Suppressor macrophage treated with lipopolysaccharide for 4 hours (primary cell): ENCODE measurements at places on chromosomes 1 and 21.
A peak's percentile ranks its signal among the peaks of the same experiment; 100 is the strongest.

DNA sequence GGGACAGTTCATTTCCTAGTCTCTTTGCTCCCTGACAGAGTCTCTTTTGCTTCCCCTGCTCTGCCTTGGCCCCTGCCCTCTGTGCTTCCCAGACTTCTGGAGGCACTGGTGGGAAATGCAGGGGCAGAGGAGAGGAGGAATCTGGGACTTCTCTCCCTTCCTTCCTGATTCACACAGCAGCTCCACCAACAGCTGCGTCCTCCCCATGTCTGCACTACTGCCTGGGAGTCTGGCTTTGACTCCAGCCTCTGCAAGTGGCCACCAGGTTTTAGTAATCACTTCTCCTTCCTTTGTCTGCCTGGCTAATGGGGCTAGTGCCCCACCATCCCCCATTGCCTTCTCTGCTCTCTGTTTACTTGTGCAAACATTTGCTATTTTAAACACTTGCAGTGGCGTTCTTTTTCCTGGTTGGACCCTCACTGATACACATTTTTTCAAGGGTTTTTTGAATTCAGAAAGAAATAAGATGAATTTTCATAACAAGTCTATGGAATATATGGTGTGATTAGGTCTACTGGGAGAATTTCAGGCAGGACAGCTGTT is 21.9 kb downstream of the FASLG start:
- DNase-seq = no peak

GRCh38 chr1:37537378-37537777 is 16.7 kb downstream of the SNIP1 start:
- no peak for DNase-seq

- no peak for DNase-seq
These were observed 45.9 kb downstream of the PIK3R3 start for GRCh38 chr1:46086576-46086975.

DNA sequence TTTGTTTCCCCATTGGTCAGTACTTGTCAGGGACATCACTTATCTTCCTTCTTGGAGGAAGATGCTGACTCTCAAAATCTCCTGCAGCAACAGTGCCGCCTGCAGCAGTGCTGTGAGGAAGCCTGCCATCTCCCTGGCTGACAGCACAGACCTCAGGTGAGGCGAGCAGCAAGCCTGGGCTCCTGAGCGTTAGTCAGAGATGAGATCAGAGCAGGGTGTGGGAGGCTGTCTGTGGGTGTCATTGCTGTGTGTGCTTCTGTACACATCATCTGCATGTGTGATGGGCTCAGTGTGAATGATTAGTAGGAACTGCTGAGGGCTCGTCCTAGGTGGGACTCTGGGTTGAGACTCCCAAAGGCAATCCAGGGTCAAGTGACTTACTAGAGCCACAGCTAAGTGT is 6.1 kb downstream of the STRIP1 start:
- peak; percentile 35 for DNase-seq

- peak; percentile 91 for DNase-seq
These were observed 7.4 kb upstream of the S100A10 start for GRCh38 chr1:152000964-152001630.

DNA sequence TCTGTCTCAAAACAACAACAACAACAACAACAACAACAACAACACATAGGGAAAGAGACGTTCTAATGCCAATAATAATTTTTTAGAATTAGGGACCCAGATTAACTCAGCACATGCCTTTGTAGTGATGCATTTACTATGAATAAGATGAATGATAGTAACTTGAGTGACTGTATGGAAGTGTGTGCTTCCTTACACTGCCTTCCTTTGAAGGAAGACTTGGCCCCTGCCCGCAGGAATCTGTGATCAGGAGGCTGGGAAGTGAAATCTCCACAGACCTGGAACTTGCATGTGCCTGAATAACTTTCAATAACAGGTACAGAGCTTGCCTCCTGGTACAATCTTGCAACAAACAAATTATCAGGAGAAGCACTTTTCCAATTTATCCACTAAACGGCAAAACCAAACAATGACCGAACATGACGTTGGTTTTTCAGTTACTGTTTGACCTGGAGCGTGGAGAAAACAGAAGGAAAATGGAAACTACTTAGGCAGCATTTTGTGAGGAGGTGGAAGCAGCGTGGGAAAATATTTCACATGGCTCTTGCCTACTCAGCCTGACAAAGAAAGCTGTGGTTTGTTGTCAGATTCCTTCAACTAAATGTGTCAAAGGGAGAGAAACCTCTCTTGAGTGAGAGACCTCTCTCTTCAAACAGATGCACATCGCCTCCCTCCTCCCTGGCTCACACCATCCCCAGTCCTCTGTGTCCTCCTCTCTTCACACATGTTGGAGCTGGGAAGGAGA is 10.1 kb upstream of the ABCA4 start:
- no peak for DNase-seq

DNA sequence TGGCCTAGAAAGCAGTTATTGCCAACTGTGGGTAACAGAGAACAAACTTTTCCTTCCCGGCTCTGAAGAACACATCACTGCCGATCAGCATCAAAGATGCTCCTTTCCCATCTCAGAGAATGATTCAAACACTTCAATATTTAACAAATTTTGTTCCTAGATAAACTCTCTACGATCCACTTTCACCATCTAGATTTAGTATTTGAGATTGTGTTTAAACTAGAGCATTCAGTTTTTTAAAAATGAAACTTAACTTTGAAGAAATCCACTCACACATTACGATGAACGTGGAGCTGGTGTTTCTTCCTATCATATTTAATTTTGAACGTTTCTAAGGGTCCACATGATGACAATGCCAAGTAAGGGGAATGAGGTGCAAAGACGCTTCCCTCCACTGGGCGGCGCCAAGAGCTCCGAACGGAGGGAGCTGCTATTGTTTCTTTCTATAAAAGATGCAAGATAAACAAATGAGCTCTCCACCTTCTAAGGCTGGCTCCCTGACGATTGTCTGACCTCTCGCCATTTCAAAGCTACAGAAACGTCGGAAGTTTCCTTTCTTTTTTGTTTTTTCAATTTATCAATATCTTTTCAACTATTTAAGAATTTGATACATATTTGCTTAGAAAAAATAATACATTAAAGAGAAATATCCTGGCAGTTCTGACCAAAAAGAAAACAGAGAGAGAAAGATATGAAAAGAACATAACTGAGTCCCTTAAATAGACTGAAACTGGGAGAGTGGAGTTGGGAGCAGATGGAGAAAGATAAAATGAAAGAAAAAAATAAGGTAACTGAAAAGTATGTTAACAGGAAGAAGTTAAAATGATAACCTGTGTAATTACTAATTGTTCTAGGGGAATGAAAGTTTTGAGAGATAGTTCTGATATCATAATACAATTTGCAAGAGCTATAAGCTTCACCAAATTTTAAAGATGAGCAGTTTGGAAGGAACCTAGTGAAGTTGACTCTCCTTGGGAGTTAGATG is 4.4 kb upstream of the BARHL2 start:
- peak; percentile 70 for DNase-seq

DNA sequence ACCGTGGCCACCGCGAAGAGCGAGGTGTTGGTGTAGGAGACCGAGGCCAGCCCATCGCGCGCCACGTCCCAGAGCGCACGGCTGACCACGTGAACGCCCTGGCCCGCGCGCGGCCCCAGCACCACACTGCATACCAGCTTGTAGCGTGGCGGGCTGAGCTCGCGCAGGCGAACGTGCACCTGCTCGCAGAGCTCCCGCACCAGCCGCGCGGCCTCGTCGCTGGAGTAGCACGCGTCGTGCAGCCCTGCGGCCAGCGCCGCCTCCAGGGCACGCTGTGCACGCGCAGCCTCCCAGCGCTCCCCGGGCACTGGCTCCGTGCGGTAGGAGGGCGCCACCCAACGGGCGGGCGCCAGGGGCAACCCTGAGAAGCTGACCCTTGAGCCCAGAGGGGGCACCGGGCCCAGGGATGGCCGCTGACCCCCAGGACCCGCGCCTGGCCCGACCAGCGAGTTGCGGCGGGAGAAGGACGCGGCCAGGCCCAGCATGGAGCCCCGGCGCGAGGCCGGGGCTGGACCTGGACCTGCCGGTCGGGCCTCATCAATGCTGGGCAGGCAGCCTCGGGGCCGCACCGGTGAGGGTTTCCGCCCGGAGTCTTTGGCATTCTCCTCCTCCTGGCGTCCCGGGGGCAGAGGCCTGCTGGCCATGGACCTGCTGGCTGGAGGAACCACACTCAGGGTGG is 987 bp downstream of the DYNLT4 start:
- DNase-seq = no peak

DNA sequence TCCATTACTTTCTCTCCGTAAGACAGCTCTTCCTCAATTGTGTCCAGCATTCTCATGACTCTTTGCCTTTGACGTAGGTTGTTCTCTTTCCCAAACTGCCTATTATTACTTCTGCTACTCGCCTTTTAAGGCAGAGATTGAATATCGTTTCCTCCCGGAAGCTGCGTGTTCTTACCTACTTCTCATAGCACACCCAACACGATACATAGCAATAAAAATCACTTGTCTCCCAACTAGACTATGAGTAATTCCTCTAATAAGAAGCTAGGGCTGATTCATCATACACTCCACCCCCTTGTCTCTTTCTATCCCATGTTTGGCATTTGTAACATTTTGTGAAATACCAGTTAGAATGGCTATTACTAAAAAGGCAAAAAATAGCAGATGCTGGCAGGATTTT is 55.8 kb upstream of the SGIP1 start:
- peak; percentile 10 for DNase-seq

DNA sequence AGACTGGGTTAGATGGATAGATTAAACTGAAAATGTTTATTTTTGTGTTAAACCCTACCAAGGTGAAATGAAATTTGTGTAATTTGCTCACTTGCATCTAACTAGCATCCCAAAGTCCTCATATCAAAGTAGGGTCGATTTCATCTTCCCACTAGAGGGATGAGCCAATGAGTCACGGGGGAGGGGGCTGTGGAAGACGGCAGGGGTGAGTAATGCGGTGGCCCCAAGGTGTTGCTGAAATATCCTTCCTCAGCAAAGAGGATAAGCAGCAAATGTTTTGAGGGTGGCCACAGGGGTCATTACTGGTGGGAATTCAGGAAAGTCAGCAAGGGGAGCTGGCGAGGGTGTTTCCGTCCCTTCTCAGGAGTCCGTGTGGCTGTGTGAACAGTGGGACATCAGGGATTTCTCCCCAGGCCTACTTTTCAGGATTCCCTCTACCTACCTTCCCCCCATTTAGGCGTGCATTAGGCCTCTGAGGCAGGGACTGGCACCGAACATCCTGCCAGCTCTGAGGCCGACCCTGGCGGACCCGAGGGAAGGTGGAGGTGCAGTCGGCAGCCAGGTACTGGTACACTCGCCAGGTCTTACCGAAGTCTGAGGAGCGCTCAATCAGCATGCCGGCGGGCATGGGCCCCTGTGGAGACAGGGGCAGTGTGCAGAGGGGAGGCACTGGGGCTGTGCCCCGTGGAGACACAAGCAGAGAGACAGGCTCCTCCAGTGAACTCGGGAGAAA is 18.1 kb downstream of the LAMB3 start:
- no peak for DNase-seq

DNA sequence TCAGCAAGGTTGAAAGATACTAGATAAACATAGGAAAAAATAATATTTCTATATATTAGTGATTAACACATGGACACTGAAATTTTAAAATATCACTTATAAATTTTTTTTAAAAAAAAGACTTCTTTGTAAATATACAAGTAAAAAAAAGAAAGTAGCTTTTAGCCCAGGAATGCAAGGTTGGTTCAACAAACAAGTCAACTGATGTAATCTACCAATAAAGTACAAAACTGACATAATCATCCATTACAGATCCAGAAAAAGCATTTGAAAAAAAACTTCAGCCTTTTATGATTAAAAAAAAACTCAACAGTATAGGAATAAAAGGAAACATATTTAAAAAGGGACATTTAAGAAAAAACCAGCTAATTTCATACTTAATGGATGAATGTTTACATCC is 48.4 kb downstream of the TRMT1L start:
- no peak for DNase-seq

- peak; percentile 22 for DNase-seq
These were observed 37.6 kb downstream of the NDUFS5 start for GRCh38 chr1:39063775-39064174.

GRCh38 chr21:25371841-25372425 is 235.3 kb downstream of the MRPL39 start:
- no peak for DNase-seq

DNA sequence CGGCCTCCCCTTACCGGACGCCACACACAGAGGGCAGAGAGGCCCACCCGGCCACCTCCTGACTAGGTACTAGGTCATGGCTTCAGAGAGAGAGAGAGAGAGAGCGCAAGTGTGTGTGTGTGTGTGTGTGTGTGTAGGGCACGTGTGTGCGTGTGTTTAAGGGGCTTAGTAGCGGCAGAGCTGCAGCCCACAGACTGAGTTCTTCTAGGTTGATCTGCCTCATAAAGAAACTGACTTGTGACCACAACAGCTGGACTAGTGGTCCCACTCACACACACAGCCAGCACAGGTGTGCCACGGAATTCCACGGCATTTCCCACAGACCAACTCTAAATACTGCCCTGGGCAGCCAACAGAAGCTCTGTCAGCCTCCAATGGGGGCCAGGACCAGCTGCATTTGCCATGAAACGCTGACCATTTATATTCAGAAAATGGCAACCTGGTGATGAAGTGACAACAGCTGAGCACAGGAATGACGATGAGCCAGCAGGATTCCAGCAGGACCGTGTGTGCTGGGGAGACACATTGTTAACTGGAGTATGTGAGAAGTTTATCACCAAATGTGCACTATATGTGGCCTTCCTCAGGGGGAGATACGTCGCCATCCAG is 38.8 kb upstream of the GPR153 start:
- no peak for DNase-seq

DNA sequence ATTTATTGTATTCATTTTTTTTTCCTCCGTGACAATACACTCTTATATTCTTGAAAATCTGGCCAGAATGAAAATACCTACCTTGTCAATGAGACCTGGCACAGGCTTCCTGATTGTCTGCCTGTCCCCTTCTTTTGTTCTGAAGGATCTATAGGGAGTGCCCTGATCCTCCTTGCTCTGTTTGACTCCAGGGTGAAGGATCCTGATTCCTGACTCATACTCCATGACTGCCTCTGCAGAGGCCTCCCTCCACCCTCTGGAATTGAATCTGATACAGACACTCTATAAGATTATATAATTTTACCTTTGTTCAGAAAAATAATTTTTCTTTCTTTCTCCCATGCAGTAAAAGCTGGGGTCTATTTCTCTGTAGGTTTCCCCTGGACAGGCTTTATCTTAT is 116.2 kb downstream of the HMCN1 start:
- no peak for DNase-seq

GRCh38 chr1:6265151-6265550 is 4.3 kb upstream of the GPR153 start:
- DNase-seq = no peak

GRCh38 chr1:209158851-209159250 is 424.7 kb upstream of the CAMK1G start:
- DNase-seq = no peak

GRCh38 chr1:28668956-28669723 is 556 bp downstream of the GMEB1 start:
- DNase-seq = peak; percentile 87

GRCh38 chr1:7281821-7282220 is 489.3 kb upstream of the VAMP3 start:
- DNase-seq = no peak

GRCh38 chr21:33657124-33657820 is 15.0 kb downstream of the ITSN1 start:
- peak; percentile 89 for DNase-seq
